ENCODE measurements at places on chromosomes 6 and 20. TPM values are rescaled to one million over a fixed set of nuclear protein-coding genes. Genes with fewer than 3 reads are reported as not detected.

Gene OTOR
- not detected for total RNA-seq

Gene MTHFD1L
- 21.7 TPM for total RNA-seq

Gene RIMS4
- 82.9 TPM for total RNA-seq

Gene HLA-DRB5
- total RNA-seq = 30.6 TPM

Gene SPDEF
- total RNA-seq = 1.1 TPM
